ENCODE measurements at places on chromosomes 5 and 9.

DNA sequence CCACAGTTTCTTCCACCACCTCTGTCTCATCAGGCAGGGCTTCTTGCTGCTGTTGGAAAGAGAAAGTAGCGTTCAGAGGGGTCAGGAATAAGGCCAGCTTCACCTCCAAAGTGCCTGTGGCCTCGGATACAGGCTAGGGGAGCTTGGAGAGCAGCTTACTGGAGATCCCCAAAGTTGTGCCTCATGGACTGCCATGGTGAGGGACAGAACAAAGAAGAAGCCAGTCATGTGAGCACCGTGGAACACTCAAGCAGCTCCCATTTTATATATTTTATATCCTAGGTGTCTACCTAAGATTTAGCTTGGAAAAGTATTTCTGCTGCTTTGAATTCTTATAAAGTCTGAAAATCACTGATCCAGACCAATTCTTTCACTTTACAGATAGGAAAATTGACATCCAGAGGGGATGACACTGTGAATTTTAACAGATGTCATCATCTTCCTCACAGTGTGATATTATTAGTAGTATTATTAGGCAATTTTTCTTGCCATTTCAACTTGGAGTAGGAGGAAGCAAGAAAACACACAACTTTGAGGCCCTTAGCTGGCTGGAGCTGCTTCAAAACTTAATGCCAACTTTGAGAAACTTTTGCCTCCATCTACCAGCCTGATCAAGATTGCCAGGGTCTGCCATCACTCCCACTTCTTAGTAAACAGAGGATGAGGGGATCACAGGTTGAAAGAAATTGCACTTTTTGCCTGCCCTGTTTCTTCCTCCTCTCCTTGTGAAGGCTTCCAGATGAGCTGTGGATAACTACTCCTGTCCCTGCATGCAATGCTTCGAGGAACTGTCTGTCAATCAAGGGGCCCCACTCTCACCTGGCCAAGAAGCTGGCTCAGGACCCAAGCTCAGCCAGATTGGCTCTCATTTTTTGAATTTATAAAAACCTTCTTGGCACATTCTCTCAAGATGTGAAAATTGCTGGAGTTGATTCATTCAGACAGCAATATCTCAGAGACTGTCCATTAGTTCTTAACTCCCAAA is 11.8 kb downstream of the SPARC start:
- no peak for DNase-seq

DNA sequence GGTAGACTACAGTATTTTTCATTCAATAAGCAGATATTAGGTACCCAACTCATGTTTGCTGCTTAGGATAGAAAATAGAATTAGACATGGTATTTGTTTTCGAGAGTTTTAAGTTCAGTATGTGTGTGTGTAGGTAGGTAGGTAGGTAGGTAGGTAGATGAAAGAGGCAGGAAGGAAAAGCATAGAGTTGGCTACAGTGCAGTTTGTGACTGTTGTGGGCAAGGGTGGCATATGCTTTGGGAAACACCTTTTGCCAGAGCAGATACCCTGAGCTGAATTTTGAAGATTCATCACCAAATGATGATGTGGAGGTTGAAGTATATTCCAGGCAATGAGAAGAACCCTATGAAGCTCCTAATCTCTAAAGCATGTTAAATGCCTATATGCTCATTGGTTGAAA is 20.0 kb upstream of the PCSK5 start:
- no peak for DNase-seq

GRCh38 chr5:107469485-107470294 is 201.0 kb downstream of the EFNA5 start:
- DNase-seq: no peak

- no peak for DNase-seq
These were observed 6.8 kb downstream of the MGAT1 start for GRCh38 chr5:180795771-180796313.

GRCh38 chr9:34606190-34606589 is 5.7 kb downstream of the RPP25L start:
- DNase-seq: no peak

DNA sequence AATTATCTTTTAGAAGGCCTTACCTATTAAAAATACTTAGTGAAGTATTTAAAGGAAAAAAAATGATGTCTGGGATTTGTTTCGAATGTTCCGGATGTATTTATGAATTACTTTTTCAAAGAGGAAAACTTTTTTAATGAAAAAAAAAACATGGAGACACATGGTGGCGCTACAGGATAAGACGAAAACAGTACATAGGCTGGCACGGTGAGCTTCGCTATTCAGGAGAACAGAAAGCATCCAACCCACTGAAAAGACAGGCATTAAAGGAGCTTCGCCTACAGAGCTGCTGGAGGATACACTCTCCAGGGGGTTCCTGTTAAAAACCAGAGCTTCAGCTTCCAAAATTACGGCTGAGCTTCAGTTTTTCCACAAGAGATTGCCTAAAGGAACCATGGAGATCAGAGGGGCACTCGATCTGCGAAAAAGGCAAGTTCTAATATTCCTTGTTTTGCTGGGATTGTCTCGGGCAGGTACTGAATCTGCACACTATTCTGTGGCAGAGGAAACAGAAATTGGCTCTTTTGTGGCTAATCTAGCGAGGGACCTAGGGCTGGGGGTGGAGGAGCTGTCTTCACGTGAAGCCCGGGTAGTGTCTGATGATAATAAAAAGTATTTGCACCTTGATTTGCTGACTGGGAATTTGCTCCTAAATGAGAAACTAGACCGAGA is at the start of gene PCDHB14:
TSS of gene PCDHB14 (plus strand) at position 232 of the 672 bp plus-strand sequence. CDS start at position 395, 163 bp downstream.
- DNase-seq: no peak

DNA sequence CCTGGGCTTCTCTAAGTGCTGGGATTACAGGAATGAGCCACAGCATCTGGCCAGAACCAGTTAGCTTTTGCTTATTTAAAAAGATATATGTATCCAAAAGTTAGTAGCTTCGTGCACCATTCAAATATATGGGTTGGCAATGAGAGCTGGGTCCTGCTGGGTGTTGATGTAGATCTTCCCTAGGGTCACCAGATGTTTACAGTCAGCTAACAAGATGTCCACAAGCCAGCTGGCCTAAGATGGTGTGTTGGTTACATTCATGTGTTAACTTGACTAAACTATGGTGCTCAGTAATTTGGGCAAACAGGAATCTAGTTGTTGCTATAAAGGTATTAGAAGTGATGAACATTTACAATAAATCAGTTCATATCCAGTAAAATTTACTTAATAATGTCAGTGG is 948.6 kb upstream of the EDIL3 start:
- DNase-seq: no peak

- DNase-seq: no peak
These were observed 5.1 kb upstream of the ZFP62 start for GRCh38 chr5:180865981-180866695.

GRCh38 chr9:16825331-16825725 is 45.1 kb downstream of the BNC2 start:
- DNase-seq: no peak

DNA sequence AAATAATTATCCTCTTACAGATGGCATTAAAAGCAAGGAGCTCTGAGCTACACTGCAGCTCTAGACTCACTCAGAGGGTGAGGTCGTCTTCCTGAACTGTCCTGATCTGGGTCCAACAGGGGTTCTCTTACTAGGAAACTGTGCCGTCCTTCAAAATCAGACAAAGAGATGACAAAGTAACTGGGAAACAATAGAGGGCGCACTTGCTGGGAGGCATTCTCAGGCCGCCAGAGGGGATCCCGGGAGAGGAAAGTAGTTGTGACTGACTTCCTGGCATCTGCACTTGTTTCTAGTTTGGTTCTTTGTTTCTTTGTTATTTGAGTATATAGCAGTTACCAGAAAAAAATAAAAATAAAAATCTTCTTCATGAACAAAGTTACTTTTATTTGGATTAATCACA is 142.9 kb upstream of the MSX2 start:
- DNase-seq: no peak

GRCh38 chr9:136667214-136667939 is 4.7 kb downstream of the EGFL7 start:
- DNase-seq: no peak

DNA sequence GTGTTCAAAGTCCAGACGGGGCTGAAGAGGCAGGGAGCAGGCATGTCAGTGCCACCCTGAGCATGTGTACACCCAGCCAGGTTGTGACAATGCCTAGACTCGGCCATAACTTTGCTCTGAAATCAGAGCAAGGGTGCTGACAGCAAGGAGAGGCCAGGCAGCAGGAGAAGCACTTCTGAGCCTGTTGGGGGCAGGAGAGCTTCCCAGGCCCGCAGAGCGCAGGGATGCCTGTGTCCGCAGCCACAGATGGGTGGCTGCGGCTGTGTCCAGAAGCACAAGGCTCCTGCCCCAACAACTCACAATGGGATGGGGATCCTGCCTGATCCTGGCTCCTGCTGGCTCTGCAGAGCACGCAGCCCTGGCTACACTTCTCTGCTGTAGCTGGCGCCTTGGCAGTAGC is 373.9 kb downstream of the CHSY3 start:
- DNase-seq: no peak

DNA sequence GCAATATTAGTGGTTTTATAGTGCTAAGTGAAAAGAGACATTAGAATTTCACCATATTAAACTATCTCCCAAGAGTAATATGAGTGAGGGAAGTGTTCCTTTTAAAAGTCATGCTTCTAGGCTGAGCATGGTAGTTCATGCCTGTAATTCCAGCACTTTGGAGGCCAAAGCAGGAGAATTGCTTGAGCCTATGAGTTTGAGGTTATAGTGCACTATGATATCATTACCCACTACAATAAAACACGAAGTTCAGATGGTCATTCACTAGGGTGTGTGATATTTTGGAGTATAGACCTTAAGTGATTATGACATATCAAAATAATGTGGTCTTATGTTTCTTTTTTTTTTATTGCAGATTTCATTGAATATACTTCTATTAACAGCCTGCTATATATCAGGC is 6.7 kb downstream of the KIF2A start:
- no peak for DNase-seq

- no peak for DNase-seq
These were observed 8.4 kb downstream of the DBN1 start for GRCh38 chr5:177465044-177465443.

DNA sequence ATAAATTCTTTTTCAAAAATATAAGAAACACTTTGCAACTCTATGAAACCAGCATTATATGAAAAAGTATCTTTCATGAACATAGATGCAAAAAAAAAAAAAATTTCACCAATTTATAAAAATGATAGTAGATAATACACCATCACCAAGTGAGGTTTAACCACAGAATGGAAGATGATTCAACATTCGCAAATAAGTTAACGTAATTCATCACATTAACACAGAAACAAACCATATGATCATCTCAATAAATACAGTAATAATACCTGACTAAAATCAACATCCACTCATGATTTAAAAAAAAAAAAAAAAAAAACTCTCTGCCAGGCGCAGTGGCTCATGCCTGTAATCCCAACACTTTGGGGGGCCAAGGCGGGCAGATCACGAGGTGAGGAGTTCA is 6.3 kb downstream of the PJA2 start:
- DNase-seq: no peak

DNA sequence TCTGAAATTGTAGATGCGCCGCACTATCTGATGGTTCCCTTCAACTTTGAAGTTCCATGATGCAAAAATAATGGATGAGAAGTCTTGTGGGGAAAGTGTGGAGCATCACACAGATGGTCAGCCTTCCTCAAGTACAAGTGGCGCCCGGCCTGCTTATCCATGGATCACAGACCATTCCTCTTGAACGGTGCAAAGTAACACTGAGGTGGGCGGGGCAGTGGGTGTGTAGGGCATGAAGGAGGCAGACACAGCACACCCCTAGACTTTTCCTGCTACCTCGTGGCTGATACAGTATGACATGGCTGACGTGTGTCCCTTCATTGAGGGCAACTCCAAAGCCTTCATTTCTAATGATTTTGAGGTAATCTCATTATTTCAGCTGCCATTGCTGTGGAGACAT is 2.5 kb upstream of the GNG10 start:
- no peak for DNase-seq

DNA sequence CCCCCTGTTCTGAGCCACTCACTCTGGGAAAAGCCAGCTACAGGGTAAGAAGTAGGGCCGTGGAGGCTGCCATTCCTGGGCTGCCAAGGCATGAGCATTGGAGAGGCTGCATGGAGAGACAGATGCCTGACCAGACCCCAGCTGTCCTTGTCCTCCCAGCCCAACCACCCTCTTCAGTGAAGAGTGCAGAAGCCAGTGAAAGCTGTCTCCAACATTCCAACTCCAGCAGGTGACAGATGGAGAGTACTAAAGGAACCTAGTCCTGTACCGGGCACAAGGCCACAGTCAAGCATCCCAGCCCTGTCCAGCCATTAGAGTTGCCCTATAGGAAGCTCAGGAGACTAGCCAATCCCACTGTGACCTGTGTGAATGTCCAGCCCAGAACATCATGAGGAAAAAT is 165.1 kb downstream of the DIRAS2 start:
- no peak for DNase-seq

GRCh38 chr9:136296434-136297015 is 7.4 kb downstream of the CCDC187 start:
- no peak for DNase-seq

- no peak for DNase-seq
These were observed 26.4 kb downstream of the TNPO1 start for GRCh38 chr5:72842816-72843215.

GRCh38 chr9:36151316-36152210 is 15.0 kb downstream of the GLIPR2 start:
- peak; percentile 94 for DNase-seq

GRCh38 chr9:137315581-137316011 is 13.5 kb upstream of the NRARP start:
- DNase-seq: no peak
